Central memory CD8-positive, alpha-beta T cell (primary cell): ENCODE measurements at places on chromosomes 7 and 10.

DNA sequence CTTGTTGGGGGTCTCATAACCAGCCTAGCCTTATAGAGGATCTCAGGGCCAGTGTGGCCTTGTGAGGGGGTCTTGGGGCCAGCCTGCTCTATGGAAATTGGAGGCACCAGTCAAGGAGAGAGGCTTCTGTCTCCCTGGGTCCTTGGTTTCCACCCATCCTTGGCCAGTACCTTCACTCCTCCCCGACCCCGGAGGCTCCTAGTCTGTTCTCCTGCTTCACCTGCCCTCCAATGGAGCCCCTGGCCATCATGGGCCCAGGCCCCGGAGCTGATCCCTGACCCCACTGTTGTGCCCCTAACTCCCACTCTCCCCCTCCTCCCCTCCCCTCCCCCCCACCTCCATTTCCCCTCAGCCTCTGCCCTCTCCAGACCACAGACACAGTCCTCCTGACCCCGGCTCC is 29.7 kb downstream of the RASGEF1A start:
- DNase-seq = no peak

DNA sequence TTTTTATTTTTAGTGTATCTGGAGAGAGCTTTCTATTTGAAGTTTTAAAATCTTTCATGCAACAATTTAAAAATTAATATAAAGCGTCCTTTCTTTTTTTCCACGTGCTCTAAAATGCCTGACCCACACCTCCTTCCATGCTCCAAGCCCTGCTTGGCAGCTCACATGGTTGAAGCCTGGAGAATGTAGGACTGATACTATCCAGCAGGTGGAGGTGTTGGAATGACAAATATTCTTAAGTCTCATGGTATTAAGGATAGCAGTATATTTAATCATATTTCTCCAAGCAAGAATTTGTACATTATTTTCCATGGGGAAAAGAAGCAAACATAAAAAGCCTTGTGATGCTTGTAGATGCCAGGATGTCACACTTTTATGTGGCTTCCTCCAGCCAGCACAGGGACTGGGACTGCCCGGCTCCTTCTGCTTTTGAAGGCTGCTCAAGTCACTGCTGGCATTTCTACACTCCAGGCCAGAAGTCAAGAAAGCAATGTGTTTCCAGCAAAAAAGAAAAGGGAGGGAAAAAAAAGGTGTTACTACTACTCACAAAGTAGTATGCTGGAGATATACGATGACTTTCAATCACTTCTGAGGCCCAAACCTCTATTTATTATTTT is 49.7 kb downstream of the BZW2 start:
- no peak for DNase-seq

DNA sequence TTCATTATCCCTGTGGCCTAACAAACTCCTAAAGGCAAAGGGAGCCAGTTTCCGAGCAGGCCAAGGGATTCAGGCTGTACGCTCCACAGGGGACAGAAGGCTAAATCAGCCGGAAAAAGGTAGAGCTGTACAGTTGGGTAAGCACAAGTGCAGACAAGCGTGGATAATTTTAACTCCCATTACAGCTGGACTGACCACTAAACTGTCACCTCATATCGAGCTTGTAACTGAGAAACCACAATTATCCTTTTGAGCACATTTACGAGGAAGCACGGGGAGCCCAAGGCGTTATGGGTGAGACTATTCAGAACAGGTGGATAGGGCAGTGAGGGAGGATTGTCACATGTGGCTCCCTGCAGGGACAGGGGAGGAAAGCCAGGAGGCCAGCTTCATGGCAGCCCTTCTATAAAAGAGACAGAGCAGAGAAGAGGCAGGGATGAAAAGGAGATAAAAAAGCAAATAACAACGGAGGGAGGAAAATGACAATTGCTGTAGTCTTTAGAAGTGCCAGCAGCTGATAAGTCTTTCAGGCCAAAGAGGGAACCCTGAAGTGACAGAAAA is 288.0 kb downstream of the FGFR2 start:
- no peak for DNase-seq

- DNase-seq = no peak
Observed at GRCh38 chr7:7668706-7669105, 28.2 kb downstream of the UMAD1 start.

GRCh38 chr10:1643161-1643907 is 94.0 kb downstream of the ADARB2 start:
- DNase-seq = no peak

- no peak for DNase-seq
Observed at GRCh38 chr10:116093031-116093430, 180.0 kb downstream of the GFRA1 start.

GRCh38 chr7:16590424-16590823 is 55.1 kb downstream of the ANKMY2 start:
- DNase-seq = no peak

GRCh38 chr10:91422915-91423314 is 12.8 kb downstream of the HECTD2 start:
- no peak for DNase-seq

DNA sequence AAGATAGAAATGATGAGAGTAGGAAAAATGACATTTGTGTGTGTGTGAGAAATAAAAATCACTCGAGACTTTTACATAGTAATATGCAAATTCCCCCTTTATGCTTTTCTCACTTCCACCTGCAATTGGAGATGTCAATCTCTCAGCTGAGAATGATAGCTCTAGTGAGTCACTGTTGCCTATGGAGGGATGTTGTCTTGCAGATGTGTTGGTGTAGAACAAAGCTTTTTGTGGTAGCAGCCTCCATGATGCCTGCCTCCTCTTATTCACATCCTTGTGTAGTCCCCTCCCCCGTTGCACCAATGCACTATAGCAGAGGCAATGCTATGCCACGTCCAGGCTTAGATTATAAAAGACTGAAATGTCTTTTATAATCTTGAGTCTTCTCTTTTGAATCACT is 33.8 kb downstream of the SPAG6 start:
- DNase-seq = no peak

GRCh38 chr10:12414278-12414989 is 65.1 kb downstream of the CAMK1D start:
- DNase-seq = no peak

- no peak for DNase-seq
Observed at GRCh38 chr7:82841828-82842227, 320.9 kb downstream of the PCLO start.

GRCh38 chr7:41065663-41066062 is 637.2 kb downstream of the INHBA start:
- DNase-seq = no peak

GRCh38 chr10:8975535-8975934 is 921.0 kb downstream of the GATA3 start:
- no peak for DNase-seq

GRCh38 chr7:116224492-116225098 is 14.3 kb downstream of the TES start:
- DNase-seq = no peak

GRCh38 chr7:106177300-106177690 is 65.2 kb upstream of the SYPL1 start:
- DNase-seq = no peak

DNA sequence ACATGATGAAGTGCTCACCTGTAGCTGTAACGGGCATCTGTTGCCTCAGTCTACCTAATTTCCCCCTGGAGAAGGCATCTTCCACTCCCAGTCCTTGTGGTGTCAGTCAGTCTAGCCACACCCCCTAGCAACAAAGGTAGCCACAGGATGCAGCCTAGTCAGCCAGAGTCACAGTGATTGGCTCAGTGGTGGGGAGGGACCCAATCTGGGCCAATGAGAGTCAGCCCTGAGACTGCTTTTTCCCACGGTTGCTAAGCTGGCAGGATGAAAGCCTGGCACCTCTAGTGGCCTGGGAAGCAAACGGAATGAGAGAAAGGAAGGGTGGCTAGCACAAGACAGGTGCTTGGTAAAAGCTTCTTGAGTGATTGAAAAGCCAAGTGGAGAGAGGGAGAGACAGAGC is 118.6 kb downstream of the SH3PXD2A start:
- no peak for DNase-seq

DNA sequence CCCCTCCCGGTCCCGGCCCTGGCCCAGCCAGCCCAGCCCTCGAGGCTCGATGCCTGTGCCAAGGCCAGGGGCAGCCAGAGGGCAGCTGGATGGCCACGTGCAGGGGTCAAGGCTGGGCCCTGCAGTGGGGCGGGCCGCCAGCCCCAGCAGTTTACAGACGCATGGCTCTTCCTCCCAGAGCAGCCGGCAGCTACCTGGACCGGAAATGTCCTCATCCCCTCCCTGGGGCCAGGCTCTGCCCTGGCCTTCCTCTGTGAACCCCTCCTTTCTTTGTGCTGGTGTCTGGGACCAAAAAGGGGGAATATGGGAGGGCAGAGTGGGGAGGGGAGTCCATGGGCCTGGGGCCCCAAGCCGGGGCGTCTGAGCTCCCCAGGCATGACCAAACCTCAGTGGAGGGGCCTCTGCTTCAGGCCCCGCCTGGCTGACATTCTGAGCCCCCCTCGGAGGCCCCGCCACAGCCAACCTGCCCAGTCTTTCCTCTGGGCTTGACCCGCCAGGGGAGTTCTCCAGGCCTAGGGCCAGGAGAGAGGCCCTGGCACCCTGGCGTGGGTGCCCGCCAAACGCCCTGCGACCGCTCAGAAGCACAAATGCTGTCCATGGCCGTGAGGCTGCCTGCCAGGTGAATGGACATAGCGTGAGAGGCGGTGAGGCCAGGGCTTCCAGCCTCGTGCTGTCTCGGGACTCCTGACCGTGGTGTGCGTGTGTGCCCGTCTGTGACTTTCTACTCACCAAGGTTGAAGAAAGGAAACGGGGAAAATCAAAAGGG is 24.7 kb upstream of the AMZ1 start:
- DNase-seq = no peak

DNA sequence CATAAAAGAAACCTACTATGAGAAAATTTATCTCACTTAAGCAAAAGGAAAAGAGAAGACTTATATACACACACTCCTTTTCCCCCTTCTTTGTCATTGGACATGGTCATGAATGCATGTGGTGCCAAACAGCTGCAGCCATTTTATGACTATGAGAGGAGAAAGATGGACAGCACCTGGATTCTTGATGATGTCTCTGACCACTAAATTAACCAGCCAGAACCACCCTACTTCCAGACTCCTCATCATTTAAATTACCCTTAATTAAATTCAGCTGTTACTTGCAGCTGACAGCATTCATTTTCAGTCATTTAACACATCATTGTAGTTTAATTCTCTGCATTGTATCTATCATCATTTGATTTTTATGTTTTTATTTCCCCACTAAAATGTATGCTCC is 379.0 kb upstream of the HPS1 start:
- no peak for DNase-seq

DNA sequence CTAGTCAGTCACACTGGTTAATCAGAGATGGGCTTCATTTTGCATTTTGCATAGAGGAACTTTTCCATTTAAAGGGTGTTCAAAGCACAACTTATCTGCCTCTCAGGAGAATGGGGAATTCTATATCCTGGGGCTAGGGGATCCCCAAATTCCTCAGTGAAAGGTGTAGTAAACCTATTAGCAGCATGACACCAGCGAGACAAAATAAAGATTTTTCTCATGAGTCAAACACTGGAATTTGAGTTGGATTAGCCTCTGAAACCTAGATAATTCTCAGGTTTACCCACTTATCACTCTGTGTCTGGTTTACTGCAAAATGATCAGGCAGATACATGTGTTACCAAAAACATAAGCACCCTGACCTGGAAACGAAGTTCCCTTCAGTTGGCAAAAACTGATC is 2.1 kb downstream of the AFAP1L2 start:
- DNase-seq = no peak

GRCh38 chr7:47611045-47611511 is 29.2 kb upstream of the TNS3 start:
- DNase-seq = no peak

DNA sequence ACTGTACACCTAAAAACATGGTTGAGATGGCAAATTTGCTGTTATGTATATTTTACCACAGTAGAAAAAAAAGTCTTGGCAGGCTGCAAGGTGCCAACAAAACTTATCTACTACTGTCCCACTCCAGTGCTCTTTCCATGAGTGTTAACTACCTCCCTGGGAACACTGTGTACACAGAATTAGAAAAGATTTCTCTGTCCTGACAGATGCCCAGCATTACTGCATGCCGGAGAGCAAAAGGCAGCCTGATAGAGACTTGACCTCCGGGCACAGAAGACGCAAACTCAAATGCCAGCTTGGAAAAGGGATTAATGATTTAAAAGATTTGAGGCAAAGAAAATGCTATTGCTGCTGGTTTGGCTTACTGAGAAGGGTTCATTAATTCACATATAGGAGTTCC is 228.8 kb downstream of the TMEM178B start:
- no peak for DNase-seq

DNA sequence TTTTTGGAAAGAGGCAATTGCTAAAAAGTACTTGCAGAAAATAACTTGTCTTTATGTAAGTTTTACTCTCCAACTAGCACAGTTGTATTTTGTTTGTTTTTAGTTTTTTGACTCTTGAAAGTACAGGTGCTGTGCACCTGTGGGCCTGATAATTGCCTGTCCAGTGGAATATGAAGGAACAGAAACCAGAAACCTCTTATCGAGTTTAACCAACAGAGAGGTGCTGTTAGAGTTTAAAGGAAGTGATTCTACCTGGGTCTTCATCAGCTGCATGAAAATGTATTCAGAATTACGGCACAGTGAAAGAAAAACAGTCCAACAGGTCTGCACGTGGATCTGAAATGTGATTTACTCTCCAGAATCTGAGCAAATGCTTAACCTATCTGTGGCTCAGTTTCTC is 326.6 kb upstream of the POM121L12 start:
- DNase-seq = no peak

GRCh38 chr7:86644282-86645224 is 844 bp downstream of the GRM3 start:
- DNase-seq = no peak

DNA sequence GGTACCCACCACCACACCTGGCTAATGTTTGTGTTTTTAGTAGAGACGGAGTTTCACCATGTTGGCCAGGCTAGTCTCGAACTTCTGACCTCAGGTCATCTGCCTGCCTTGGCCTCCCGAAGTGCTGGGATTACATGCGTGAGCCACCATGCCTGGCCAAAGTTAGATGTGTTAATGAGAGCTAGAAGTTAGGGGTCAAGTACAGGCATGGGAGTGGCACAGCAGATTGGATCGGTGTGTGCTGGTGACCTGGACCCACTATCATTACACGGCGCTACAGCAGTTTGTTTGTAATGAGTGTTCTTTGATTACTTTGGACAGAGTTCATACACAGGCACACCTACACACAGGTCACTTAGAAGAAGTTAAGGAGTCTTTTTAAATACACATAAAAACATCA is 36.7 kb downstream of the DNAJB6 start:
- no peak for DNase-seq

GRCh38 chr10:59517341-59517899 is 155.1 kb upstream of the FAM13C start:
- no peak for DNase-seq

DNA sequence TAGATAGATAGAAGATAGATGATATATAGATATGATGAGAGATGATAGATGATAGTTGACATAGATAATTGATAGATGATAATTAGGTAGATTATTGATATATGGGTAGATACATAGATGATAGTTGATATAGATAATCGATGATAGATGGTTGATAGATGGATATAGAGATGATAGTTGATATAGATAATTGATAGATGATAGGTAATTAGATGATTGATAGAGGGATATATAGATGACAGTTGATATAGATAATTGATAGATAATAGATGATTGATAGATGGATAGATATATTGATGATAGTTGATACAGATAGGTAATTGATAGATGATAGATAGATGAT is 72.3 kb downstream of the PRR15 start:
- no peak for DNase-seq
